Kasumi-1 (cell line): ENCODE measurements at places on chromosomes 4 and X.

GRCh38 chr4:30957706-30958105, 237.5 kb downstream of the PCDH7 start:
- DNase-seq = no peak

DNA sequence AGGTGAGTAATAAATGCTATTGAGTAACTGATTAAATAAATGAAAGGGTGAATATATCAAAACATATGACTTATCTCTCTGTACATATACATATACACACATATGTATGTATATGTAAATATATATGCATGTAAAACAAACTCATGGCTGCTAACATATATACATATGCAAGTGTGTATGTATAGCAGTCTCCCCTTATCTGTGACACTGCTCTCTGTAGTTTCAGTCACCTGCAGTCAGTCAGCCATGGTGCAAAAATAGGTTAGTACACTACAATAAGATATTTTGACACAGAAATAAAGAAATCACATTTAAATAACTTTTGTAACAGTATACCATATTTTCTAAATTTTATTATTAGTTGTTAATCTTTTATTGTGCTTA, 467.4 kb downstream of the EPHA5 start:
- DNase-seq = no peak

DNA sequence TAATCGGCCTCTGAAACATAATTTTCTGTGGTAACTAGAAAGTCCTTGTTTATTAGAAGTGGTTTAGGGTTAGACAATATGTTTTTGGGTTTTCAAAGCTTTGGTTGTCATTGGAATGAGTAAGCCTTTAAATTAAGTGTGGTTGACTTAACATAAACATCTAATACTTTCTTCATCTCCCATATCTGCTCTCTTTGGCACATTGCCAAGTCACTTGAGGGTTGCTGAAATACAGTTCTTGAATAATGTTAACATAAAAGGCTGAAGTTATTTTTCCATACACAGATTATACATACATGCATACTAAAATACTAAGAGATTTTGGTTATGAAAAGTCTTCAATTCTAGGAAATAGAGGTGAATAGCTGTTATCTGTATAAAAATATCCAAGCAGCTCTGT, 241.7 kb upstream of the BMP3 start:
- DNase-seq = no peak

- no peak for DNase-seq
Observed at GRCh38 chr4:185380320-185380719, 15.4 kb downstream of the LRP2BP start.

- no peak for DNase-seq
Observed at GRCh38 chr4:109410776-109411175, 22.8 kb upstream of the SEC24B start.

- no peak for DNase-seq
Observed at GRCh38 chr4:82754513-82755165, 44.0 kb downstream of the SCD5 start.

GRCh38 chr4:139901531-139902320, 236.1 kb downstream of the MGST2 start:
- DNase-seq = no peak

DNA sequence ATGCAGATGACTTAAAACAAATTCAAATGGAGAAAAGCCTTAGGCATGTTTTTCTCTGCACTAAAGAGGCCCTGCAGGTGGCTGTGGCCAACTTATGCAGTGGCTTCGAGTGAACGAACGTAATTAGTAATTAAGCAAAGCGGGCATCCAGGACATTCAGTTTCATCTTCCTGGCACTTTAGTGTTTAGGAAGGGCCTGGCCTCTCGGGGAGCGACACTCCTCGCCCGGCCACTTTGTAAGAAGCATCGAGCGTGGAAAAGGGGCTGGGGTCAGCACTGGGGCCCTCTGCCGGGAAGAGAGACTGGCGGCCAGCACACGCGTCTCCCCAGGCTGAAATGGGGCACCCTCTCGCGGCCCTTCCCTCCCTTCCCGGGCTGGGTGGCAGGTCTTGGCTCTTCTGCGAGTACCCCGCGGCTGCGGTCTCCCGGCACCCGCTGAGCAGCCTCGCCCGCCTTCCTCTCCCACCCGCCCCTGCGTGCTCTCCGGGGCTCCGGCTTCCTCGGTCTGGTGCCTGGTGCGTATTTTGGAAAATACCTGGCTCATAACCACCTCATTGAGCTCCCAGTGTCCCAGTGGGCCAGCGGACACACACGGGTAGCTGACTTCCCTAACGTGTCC, 677 bp upstream of the CYP4V2 start:
- peak; percentile 63 for DNase-seq

GRCh38 chr4:182874304-182874751, 42.9 kb downstream of the DCTD start:
- no peak for DNase-seq

- DNase-seq = no peak
Observed at GRCh38 chr4:110610940-110611831, 11.7 kb downstream of the PITX2 start.

DNA sequence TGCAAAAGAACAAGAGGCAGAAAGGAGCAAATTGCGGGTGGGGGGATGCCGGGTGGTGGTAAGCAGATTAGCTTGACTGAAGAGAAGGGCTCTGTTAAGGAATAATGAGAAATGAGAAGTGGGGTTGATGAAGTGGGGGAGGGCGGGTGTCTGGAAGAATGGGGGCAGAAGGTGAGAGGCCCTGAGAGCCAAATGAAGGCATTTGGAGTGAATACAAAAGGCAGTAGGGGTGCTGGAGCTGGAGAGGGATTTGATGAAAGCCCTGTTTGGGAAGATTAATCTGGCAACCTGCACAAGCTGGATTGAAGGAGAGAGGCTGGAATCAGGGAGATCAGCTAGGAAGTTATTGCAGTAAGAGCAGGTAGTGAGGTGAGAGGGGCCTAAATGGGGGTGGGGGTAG, 82.1 kb downstream of the GUCY2F start:
- DNase-seq = no peak

DNA sequence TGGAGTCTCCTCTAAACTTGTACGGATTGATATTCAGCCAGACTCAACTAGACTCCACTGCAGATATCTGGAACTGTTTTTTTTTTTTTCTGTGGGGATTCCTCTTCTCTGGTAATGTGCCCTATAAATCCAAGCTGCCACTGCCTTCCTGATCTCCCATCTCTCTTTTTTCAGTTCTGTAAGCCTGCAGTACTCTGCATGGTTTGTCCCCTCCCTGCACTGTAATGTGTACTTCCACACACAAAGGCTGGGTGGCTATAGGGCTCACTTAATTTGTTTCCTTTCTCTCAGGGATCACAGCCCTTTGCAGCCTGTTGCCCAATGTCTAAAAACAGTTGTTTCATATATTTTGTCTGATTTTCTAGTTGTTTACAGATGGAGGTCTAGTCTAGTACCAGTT, 84.7 kb upstream of the RPA4 start:
- DNase-seq = no peak
